Right hindlimb (tissue), 1 donor: ENCODE measurements at places on chromosomes 5 and 9.

DNA sequence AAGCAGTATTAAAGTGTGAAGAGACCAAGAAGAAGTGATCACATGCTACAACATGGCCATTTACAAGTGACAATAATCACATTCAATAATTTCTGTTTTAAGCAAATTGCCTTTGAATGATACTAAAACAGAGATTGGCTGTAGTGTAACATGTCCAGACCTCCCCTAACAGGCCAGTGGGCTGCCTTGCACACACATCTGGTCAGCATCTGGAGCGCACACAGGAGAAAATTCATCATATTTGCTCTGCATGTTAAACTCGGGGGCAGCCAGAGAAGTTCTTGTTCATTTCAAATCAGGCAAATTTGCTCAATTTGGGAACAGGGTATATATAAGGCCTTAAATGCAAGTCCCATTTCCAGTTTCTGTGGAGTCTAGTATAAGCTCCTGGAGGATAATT, 111.1 kb upstream of the FBXL7 start:
- DNase-seq: no peak

- no peak for DNase-seq
Observed at GRCh38 chr5:36459176-36460135, 146.9 kb upstream of the SLC1A3 start.

DNA sequence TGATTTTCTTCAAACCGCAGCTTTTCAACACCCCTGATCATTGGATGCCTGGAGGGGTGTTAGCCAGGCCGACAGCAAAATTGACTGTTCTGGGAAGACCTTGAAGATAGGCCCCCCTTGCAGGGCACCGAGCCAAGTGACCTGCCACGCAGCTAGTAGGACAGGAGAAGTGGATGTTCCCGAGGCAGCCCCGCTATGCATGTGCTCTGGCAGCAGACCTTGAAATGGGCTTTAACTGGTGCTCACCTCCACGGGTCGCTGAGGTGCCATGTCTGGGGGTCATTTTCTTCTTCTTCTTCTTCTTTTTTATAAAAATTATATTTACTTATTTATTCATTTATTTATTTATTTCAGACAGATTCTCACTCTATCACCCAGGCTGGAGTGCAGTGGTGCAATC, 12.6 kb downstream of the FGF18 start:
- peak; percentile 14 for DNase-seq

- DNase-seq: no peak
Observed at GRCh38 chr9:116465576-116466270, 221.4 kb upstream of the TRIM32 start.

GRCh38 chr5:156799171-156799570, 50.9 kb upstream of the PPP1R2B start:
- DNase-seq: no peak

DNA sequence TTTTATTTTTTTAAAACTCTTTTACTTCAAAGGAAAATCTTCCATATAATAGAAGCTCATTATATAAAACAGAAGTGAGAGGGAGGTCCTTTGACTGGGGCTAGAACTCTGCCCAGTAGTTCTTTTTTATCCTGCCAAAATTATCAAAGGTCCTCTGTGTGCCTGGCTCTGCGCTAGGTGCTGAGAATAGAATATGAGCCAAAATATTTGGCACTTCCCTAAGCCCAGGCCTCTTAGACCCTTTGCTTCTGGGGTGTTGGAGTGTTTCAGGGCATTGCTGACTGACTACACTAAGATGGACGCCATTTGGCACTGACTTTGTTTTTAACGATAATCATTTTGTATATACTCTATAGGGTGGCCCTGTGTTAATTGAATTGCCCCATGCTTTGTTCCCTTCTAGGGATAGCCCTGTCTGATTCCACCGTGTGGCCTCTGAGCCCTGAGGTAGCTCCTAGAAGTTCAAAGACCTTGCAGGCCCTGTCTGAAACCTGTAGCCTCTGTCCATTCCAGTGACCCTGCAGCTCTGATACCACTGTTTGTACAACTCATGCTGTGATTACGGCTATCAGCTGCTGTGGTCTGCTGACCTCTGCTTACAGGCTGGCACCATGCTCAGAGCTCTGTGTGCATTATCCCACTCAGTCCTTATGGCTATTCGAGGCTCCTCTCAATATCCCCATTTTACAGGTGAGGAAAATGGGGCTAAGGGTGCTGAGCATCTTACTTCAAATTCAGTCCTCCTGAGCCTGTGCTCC, 84.3 kb upstream of the SHB start:
- no peak for DNase-seq
